Memory B cell (primary cell): ENCODE measurements at places on chromosomes 3 and 15.

GRCh38 chr15:98581715-98582114, 66.6 kb upstream of the IGF1R start:
- DNase-seq, result no peak

GRCh38 chr3:89173546-89173945, 66.1 kb downstream of the EPHA3 start:
- no peak for DNase-seq

DNA sequence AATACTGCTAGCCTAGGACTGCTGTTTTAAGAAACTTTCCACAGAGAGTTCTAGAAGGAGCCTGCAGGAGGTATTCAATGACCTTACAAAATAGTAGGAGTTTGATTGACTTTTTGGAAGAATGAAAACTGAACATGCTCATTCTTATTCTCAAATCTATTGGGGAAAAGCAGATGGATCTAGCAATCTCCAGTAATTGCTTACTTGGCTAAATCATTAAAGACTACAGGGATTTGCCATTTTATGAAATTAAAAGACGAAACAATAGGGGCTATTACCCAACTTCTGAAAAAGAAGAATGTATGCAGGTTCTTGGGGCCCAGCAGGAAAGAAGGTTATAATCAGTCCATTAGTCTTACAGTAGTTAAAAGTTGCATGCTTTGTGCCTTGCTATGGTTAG, 29.9 kb upstream of the PEX5L start:
- no peak for DNase-seq

- no peak for DNase-seq
Observed at GRCh38 chr15:43749690-43750345, 3.6 kb downstream of the PDIA3 start.

GRCh38 chr3:45544024-45544716, 50.4 kb upstream of the LIMD1 start:
- DNase-seq, result no peak

- DNase-seq, result no peak
Observed at GRCh38 chr3:170085396-170085795, 47.6 kb downstream of the GPR160 start.

- no peak for DNase-seq
Observed at GRCh38 chr15:101623367-101624304, 28.5 kb downstream of the TM2D3 start.

DNA sequence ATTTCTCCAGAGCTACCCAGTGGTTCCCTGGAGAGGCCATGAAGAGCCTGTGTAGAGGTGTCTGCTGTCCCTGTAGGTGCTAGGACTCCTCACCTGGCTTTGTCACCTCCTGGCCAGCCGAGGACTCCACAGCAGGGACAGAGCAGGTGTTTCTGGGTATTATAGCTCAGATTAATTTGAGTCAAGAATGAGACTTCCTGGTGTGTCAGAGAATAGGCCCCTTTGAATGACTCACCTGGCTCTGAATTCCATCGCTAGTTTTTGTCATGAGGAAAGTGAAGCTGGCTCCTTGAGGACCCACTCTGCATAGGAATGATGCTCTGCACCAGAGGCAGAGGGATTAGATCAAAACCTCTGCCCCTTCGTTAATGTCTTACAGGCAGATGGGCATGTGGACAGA, 167.5 kb upstream of the TOPAZ1 start:
- DNase-seq, result no peak

DNA sequence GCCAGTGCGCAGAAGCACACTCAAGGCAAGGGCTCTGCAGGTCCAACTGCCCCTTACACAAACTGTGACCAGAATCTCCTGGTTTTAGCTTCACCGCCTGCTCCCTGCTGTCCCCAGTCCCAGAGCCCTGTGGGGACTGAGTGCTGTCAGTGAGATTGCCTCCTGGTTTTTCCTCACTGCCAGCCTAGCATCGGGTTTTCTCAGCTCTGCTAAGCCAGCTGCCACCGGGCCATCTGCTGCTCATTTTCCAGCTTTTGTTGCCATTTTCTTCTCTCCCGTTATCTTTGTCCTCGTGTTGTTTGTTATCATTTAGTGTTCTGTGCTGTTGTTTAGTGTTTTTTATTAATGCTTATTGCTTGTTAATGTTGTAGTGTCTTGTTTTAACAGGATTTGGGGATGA, 79.5 kb upstream of the BLM start:
- no peak for DNase-seq

GRCh38 chr3:38142959-38143358, 4.5 kb downstream of the MYD88 start:
- no peak for DNase-seq

DNA sequence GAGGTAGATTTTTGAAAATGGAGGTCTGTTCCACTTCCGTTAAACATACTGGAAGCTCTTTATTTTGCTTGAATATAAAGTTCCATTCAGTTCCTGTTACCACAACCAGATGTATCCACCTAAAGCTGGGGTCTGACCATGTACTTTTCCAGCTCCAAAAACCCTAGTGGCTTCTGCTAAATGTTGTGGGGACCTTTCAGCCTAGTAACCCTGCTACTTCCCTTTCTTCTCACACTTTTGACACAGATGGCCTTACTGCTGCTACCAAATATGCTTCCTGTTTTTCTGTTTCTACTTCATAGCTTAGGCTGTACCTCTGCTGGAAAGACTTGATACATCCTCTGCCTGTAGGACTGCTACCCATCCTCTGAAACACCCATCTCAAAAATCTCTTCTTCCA, 87.8 kb downstream of the COL6A6 start:
- DNase-seq, result no peak

GRCh38 chr15:88529021-88529630, 17.4 kb downstream of the DET1 start:
- DNase-seq, result no peak

DNA sequence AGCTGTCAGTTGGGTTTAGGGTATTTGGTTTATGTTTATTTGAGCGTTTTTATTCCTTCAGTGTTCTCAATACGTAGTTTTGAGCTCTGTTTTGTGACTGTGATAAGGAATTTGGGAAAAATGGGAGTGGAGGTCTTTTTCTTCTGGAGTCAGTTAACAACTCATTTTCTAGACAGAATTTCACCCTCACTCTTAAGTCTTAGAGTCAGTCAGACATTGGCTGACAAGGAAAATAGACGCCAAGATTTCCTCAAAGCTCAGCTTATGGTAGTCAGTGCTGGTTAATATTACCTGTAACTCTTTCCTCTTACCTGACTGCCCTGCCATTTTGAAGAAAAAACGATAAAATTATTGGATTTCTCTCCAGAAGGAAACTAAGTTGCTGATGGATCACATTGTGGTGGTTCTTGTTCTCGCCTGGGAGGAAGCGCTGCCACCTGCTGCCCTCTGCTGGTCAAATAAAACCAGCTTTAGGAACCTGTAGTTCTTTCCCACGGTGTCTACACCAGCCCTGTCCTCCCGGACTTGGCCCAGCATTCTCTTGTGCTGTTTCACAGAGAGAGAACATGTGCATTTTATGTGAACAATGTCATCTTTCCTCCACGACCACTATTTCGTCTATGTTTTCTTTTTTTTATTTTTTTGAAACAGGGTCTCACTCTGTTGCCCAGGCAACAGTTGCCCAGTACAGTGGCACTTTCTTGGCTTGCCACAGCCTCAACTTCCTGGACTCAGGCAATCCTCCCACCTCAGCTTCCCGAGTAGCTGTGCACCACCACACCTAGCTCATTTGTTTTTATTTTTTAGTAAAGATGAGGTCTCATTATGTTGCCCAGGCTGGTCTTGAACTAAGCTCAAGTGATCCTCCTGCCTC, 41.4 kb upstream of the UMPS start:
- peak; percentile 62 for DNase-seq

GRCh38 chr3:156445117-156446090, 109.5 kb downstream of the SSR3 start:
- DNase-seq, result no peak
